Activated CD8-positive, alpha-beta memory T cell treated with anti-CD3 and anti-CD28 coated beads, Interleukin-2, amount 10 ng/mL, durations not matched to agents 7 days and 5 days (primary cell): ENCODE measurements at places on chromosomes 3 and 15.

GRCh38 chr3:98580401-98581386 is 12.7 kb downstream of the CPOX start:
- no peak for DNase-seq

- DNase-seq: no peak
These were observed 196.0 kb downstream of the LRTM1 start for GRCh38 chr3:54731732-54732445.

DNA sequence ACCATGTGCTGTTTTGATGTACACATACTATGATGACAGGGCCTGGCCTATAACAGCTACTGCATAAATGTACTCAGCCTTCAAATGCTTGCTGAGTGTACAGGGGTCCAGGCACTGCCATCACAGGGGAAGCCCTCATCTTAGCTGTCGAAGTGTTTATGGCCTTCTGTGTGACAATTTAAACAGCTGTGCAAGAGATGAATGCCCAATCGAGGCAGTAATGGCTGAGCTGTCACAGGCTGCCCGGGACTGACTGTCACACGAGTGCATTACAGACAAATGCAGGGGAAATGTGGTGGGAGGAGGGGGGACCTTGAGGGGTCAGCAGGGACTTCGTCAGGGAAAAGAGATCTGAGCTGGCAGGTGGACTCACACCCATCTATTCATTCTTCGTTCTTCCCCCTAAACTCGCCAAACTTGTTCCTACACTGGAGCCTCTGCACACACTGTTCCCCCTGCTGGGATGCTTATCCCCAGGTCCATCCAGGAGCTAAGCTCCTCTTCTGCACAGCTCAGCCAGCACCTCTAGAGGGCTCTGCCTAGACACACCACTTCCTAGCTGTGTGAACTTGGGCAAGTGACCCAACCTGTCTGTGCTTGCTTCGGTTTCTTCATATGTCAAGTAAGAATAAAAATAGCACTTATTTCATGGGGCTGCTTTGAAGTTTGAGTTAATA is 156.2 kb upstream of the IQSEC1 start:
- peak; percentile 60 for DNase-seq

GRCh38 chr3:153001210-153002078 is 160.6 kb upstream of the RAP2B start:
- no peak for DNase-seq

DNA sequence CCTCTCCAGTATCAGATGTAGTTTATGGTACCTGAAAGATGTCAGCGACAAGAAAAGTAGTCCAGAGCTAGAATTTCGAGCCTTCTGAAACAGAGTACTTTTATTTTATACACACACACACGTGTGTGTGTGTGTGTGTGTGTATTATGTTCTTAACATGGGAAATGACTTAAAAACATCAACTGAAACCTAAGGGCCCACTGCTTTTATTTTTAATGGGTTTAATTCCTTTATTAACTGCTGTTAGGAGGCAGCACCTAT is 1.9 kb downstream of the TCF12 start:
- DNase-seq: no peak

DNA sequence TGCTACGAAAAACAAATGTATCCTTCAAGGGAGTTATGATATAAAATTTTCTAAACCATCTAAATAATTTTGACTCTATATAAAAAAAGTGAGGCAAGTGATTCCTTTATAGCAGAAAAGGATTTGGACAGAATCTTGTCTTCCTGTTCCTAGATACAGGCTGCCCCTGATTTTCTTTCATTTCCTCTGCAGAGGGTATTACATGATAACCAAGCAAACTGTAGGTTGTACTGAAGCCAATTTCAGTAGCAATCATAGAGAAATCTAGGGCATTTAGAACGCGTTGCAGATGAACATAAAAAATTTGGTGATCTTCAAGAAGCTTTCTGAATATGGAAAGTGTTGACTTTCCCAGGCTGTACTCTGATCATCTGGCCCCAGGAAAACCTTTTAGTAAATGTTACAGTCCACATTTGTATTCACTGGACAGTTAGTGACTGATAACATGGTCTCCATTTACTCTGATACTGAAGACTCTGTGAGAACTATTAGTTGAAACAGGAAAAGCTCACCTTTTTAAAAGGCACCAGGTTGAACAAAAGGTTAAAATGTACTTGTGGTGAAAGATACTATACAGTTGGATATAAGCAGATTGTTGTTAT is 9.1 kb upstream of the UTS2B start:
- DNase-seq: no peak

- no peak for DNase-seq
These were observed 535.1 kb downstream of the NLGN1 start for GRCh38 chr3:173932624-173933023.

DNA sequence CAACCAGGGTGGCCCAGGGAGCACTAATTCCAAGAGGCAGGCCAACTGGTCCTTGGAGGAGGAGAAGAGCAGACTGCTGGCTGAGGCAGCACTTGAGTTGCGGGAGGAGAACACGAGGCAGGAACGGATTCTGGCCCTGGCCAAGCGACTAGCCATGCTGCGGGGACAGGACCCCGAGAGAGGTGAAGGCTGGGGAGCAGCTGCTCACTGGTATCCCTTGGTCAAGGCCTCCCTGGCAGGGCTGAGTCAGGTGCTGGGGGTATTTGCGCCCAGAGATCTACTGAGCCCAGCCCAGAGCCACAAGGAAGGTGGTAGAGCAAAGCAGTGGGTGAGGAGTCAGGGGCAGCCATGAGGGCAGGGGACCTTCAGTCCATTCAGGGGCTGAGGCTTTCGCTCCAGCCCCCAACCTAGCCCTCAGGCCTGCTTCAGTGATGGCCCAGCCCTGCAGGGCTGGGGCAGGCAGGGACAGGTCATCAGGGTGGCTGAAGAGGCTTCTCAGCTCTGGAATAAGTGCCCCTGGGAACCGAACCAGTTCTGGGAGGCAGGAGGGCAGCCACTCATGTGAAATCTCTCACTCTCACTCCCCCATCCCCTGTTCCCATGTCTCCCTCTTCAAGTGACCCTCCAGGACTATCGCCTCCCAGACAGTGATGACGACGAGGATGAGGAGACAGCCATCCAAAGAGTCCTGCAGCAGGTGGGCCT is 5.6 kb upstream of the DNAJC17 start:
- no peak for DNase-seq

GRCh38 chr15:40937762-40938535 is 8.8 kb downstream of the DLL4 start:
- no peak for DNase-seq

GRCh38 chr3:66363148-66363547 is 137.7 kb downstream of the LRIG1 start:
- DNase-seq: no peak

DNA sequence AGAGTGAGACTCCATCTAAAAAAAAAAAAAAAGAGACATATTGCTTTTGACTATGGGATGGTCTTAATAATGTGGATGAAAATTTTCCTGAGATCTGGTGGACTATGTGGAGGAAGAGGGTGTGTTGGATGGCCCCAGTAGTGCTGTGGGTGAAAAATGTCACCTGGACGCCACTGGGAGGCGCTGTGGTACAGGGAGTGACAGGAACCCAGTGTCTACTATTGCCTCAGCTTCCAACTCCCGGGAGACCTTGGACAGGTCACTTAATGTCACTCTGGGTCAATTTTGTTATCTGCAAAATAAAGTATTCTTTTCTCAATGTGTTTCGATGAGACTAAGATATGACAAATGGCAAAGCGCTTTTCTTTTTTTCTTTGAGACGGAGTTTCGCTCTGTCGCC is 27.7 kb upstream of the DCP1A start:
- peak; percentile 66 for DNase-seq

DNA sequence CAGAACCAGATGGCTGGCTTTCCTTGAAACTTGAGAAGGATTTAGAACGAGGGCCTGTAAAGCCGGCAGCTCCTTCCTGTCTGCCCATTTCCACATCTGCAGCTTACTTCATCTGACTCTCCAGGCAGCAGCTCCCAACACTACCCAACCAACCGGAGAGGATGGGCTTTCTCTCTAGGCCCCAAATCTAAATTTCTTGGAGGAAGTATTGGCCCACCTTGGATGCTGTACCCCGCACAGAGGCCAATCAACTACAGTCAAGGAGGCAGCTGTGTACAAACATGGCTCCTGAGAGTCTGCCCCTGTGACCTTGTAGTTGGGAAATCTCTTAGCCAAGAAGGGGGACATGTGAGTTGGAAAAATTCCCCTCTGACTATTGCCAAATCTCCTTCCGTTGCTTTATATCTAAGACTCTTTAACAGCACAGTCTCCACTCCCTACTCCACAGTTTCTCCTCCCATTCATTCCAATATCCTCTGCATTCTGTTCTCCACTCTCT is 8.0 kb upstream of the ACAP2 start:
- no peak for DNase-seq

DNA sequence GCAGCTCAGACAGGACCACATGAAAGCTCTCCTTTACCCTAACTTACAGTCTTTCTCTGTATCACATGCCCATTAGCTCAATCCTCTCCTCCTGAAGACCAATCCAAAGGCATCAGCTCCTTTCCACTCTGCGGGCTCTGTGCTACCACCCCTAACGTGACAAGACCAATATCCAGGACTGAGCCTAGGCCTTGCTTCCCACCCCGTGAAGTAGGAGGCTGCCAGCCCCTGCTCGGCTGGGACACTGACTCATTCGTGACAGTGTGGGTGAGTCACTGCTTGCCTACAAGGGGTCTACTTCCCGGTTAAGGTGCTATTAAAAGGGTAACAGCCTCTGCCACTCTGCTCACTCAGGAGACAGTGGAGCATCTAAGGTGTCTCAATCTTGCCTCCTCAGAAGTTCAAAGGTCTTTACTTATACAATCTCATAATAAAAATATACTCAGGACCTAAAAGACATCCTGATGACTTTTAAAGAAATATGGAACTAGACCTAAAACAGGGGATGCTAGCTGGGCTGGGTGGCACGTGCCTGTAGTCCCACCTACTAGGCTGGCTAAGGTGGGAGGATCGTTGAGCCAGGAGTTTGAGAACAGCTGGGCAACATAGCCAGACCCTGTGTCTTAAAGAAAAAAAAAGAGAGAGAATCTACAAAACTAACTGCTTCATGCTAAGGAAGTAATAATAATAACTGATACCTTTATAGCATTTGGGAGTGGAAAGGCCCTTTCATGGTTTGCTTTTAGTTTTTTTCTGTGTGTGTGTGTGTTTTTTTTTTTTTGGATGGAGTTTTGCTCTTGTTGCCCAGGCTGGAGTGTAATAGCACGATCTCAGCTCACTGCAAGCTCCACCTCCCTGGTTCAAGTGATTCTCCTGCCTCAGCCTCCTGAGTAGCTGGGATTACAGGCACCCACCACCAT is 55.0 kb downstream of the TMEM44 start:
- peak; percentile 61 for DNase-seq

- no peak for DNase-seq
These were observed 277.3 kb downstream of the UACA start for GRCh38 chr15:70486012-70486411.

DNA sequence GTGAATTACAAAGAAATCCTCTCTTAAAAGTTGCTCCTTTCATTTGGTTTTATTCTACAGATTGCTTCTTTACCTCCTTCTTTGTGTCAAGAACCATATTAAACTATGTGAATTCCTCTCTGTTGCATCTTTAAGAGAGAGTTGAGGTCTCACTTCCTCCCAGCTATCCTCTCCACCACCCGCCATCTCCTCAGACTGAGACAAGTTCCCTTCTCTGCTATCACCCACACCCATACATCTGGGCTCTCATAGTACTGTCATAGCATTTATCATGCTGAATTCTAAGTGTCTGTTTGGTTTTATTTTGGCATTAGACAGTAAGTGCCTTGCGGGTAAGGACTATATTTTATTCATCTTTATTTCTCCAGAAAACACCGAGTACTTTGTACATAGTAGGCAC is 54.2 kb downstream of the B3GALNT1 start:
- no peak for DNase-seq

DNA sequence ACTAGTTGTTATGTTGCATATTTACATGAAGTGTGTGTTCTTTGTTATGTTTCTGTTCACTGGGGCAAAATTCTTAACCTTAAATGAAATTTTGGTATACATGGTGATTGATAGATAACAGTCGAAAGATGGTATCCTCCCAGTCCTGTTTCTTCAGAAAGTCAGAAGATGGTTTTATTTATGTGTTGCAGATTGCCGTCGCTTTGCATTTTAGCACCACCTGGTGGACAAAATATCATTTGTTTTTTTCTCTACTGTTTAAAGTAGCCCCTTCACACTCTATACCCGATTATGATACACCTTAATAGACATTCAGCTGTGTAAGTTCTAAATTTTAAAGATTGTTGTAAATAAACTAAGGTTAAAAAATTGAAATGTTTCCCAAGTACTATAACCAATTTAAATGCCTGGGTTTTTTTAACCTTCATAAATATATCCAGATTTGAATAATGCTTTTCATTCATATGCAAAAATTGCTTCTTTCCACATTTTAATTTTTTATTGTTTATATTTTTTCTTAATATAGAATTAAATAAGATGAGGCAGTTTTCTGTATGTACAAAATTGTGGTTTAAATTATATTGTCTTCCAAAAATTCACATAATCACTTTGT is 152.2 kb downstream of the ALCAM start:
- no peak for DNase-seq

DNA sequence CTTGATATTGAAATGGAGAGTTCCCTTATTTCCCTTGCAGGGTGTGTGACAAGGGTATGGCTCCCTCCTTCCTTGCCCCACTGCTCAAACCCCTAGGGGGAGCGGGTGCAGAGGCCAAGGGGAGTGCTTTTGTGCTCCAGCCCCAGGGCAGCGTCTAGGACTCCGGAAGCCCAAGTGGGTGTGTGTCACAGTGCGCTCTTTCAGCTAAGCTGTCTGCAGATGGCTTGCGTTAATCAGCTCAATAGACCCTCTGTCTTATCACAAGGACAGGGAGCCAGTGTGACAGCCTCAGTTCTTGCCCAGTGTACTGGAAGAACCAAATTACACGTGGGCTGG is 523.6 kb upstream of the LMCD1 start:
- DNase-seq: no peak

DNA sequence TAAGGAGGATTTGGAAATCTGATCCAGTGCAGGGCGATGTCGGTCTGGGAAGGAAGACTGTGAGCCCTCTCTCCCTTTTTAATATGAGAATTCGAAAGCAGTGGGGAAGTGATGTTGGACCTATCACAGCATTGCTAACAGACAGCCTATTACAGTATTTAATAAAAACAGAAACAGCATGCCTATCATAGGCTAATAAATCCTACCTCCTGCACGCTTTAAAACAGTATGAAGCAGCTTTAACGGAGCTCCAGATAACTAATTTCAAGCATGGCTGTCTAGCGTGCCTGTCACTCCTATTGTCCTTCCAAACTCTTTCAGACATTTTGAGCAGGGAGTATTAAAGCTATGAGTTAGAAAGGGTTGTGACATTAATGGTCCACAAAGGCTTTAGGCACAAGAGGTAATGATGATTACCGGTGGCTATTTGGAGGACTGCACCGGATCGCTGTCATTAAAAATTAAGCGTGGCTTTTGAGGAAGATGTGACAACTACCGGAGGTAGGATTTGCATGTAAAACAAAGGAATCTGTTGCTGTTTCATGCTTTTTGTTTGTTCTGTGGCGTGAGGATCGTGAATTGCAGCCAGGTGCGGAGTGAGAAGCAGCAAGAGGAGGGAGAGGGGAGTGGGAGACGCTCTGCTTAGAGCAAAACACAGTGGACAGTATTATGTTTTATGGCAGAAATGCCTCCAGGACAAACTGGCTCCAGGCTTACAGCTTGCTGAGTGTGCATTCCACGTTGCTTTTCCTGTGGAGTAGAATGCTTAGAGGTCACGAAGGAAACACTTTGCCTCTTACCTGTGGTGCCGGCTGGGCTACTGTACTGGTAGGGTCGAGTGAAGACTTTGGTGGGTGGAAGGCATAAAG is at the start of gene KCNMB2:
KCNMB2 (plus strand) TSS at position 226 of the 869 bp plus-strand sequence.
- no peak for DNase-seq

- no peak for DNase-seq
These were observed 8.7 kb upstream of the MESP2 start for GRCh38 chr15:89767411-89767915.
